ENCODE measurements at places on chromosomes 2 and 18. TPM values are rescaled to one million over a fixed set of nuclear protein-coding genes. Genes with fewer than 3 reads are reported as not detected.

GRCh38 chr2:144834998-144835633 is 315.2 kb upstream of the ZEB2 start:
- H3K4me3 ChIP-seq = peak overlapping the region; percentile 41
- peaks cover 24% of the 10 kb centered on the region for H3K4me1 ChIP-seq
- DNase-seq = peak; percentile 73
- H3K36me3 ChIP-seq = no peaks in the 10 kb centered on the region
- peak overlapping the region; percentile 58 for H3K27ac ChIP-seq

DNA sequence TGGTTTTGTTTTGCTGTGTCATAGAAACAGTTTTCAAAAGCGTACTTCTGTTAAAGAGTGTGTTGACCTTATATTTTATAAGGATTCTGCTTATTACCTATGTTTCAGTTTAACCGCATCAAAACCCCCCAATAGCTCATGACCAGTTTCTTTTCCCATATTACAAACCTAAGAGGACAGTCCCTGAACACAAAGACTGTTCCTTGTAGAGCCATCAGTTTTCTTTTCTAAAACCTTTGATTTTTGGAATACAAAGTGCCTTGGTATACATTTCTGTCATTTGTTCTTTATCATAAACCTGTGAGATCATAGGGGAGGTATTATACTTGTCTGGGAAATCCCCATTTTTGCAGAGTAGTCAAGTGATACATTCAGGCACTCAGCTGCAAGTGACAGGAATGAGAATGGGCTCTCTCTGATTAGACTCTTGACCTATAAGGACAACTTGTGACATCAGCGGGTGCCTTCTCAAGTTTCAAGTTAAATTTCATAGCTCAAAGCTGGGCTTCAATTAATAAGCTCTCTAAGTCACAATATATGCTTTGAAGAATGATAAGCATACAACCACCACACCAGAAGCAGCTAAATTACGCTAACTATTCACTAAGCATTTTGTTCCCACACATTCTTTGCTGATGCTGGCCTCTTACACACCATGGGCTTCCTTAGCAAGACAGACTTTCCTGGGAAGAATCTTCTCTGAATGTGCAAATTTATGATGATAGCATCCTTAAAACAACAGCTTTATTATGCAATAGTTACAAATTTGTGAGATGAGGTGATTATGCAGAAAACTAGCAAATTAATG is 97.5 kb upstream of the CD302 start:
- peaks cover 6% of the 10 kb centered on the region for H3K4me1 ChIP-seq
- no peak overlapping the region for H3K27ac ChIP-seq
- DNase-seq = peak; percentile 38
- no peaks in the 10 kb centered on the region for H3K27me3 ChIP-seq
- H3K4me3 ChIP-seq = no peak overlapping the region
- no peaks in the 10 kb centered on the region for H3K36me3 ChIP-seq

- no peak overlapping the region for H3K4me3 ChIP-seq
- H3K4me1 ChIP-seq = no peaks in the 10 kb centered on the region
- no peaks in the 10 kb centered on the region for H3K27me3 ChIP-seq
- H3K27ac ChIP-seq = no peak overlapping the region
Observed at GRCh38 chr18:39259736-39260135, 1694.1 kb upstream of the CELF4 start.

DNA sequence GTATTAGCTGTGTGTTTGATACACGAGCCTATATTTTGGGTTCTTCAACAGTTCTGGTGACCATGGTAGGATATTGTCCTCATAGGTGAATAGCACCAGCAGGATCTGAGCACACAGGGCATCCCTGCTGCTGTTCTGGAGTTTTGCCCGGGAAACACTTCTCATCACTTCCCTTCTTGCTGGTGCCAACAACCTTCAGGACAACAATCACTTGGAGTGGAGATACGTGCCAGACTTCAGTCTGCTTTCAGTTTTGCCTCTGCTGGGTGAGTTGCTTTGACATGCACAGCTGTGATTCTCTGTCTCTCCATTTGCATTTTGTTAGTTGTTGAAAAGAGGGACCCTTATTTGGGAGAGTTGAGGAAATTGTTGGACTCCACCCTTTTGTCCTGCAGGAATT is 1347.2 kb upstream of the DDX18 start:
- no peak overlapping the region for H3K4me3 ChIP-seq
- H3K27me3 ChIP-seq = no peaks in the 10 kb centered on the region
- H3K27ac ChIP-seq = no peak overlapping the region
- H3K4me1 ChIP-seq = no peaks in the 10 kb centered on the region

DNA sequence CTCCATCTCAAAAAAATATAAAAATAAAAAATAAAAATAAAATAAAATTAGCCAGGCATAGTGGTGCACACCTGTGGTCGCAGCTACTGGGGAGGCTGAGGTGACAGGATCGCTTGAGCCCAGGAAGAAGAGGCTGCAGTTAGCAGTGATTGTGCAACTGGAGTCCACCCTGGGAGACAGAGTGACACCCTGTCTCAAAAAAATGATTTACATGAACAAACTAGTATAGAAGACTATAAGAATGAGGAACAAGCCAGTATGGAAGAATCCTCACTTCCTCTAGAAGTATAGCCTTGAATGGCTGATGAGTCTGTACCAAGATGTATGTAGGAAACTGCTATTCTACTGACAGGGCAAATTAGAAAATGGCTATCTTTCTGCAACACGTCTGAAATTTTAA is 10.9 kb downstream of the YES1 start:
- no peaks in the 10 kb centered on the region for H3K4me1 ChIP-seq
- H3K4me3 ChIP-seq = no peak overlapping the region
- H3K36me3 ChIP-seq = no peaks in the 10 kb centered on the region
- H3K27ac ChIP-seq = no peak overlapping the region
- no peak for DNase-seq

GRCh38 chr2:145344076-145344724 is 824.3 kb upstream of the ZEB2 start:
- peak; percentile 59 for DNase-seq
- H3K4me1 ChIP-seq = no peaks in the 10 kb centered on the region
- H3K4me3 ChIP-seq = no peak overlapping the region
- no peaks in the 10 kb centered on the region for H3K27me3 ChIP-seq

Gene TANC1
- 45.0 TPM for total RNA-seq

DNA sequence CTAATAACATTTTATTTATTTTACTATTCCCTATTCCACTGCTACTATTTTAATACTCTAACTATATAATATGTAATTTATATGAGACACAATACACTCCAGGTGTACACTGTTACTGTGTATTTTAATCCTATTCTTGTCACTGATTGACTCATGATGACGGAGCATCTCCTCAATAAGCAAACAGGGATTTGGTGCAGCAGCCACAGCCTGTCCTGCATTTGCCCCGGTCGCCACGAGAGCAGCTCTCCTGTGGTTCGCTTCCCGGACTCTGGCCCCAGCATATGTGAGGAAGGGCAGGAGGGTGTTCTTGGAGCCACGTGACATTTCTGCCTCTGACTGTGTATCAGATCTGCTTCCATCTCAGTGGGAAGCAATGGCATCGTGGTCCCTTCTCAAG is 74.1 kb upstream of the PXDN start:
- DNase-seq = no peak
- H3K4me3 ChIP-seq = no peak overlapping the region
- peaks cover 28% of the 10 kb centered on the region for H3K4me1 ChIP-seq
- H3K36me3 ChIP-seq = no peaks in the 10 kb centered on the region
- no peak overlapping the region for H3K27ac ChIP-seq

DNA sequence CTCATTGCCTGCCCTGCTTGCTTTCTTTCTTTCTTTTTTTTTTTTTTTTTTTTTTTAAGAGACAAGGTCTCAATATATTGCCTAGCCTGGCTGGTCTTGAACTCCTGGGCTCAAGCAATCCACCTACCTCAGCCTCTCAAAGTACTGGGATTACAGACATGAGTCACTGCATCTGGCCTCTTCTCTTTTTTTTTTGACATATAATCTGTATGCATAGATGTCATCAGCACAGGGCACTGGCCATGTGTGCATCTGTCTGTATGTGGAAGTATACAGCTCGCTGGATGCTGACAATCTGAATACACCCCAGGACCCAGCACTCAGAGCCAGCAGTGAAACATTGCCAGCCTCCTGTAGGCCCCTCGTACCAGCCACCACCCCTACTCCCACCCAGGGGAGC is 49.5 kb downstream of the TFCP2L1 start:
- no peak for DNase-seq
- H3K4me1 ChIP-seq = peaks cover 8% of the 10 kb centered on the region
- no peaks in the 10 kb centered on the region for H3K36me3 ChIP-seq
- H3K4me3 ChIP-seq = no peak overlapping the region
- no peaks in the 10 kb centered on the region for H3K27me3 ChIP-seq

- no peaks in the 10 kb centered on the region for H3K27me3 ChIP-seq
- peak overlapping the region; percentile 70 for H3K4me3 ChIP-seq
- peak overlapping the region; percentile 81 for H3K27ac ChIP-seq
- peaks cover 4% of the 10 kb centered on the region for H3K4me1 ChIP-seq
Observed at GRCh38 chr2:26033270-26033817, 540 bp upstream of the RAB10 start.

Gene HOXD9
- not detected for total RNA-seq

DNA sequence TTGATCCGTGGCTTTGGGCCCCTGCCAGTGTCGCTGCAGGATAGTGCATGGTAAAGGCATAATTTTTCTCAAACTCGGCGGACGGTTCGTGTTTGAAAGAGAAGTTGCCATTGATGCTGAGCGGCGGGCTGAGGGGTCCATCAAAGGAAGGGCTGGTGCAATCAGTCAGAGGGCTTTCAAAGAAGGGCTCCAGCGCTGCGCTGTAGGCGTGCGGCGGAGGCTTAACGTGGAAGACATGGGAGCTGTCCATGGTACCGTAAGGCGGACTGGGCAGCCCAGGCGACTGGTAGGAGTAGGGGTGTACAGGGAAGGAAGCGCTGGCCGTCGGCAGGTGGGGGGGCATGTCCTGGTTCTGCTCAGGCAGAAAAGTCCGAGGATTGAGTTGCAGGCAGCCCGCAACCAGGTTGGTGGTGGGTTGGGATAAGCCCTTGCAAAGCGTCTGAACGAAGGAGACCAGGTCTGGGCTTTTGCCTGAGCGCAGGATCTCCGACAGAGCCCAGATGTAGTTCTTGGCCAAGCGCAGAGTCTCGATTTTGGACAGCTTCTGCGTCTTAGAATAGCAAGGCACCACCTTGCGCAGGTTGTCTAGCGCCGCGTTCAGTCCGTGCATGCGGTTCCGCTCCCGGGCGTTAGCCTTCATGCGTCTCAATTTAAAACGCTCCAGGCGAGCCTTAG is 2.3 kb downstream of the NEUROD1 start:
- no peaks in the 10 kb centered on the region for H3K36me3 ChIP-seq
- peaks cover 7% of the 10 kb centered on the region for H3K4me1 ChIP-seq
- DNase-seq = peak; percentile 73
- H3K4me3 ChIP-seq = no peak overlapping the region
- no peak overlapping the region for H3K27ac ChIP-seq
- H3K27me3 ChIP-seq = peaks cover 72% of the 10 kb centered on the region

DNA sequence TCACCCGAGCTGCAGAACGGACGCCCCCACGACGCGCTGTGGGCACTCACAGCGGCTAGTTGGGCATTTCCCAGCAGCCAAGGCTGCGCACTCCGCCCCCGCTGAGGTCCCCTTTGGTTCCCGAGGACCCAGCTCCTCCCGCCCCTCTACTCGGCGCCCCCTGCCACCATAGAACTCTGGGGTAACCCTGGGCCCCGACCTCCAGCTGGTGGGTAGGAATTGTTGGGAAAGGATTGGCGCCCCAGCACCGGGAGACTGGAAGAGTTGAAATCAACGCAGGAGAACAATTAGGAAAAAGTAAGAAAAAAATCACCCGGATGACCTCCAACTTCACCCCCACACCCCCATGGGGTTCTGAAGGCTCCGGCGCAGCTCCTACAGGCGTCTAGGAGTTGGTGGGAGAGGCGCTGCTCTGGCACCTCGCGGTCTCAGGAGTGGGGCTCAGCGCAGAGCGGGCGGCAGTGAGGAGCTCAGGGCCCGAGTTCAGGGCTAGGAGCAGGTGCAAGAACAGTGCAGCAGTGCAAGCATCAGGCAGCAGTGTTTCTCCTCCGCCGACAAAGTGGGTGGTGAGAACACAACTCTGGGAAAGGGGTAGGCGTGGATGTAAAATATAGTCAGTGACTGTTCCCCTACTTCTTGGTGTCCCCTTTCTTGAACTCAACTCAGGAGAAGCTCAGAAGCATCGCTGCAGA is 14.0 kb downstream of the POU3F3 start:
- peaks cover 15% of the 10 kb centered on the region for H3K4me1 ChIP-seq
- no peak overlapping the region for H3K4me3 ChIP-seq
- no peak for DNase-seq

GRCh38 chr2:159151198-159152127 is 135.0 kb downstream of the WDSUB1 start:
- DNase-seq = no peak
- peaks cover 18% of the 10 kb centered on the region for H3K4me1 ChIP-seq
- H3K4me3 ChIP-seq = no peak overlapping the region

Gene LIPG
- total RNA-seq = 11.0 TPM

Gene TWIST2
- 2.5 TPM for total RNA-seq

GRCh38 chr2:60553495-60554073 is at the start of gene BCL11A:
Gene BCL11A (minus strand): TSS chr2:60553654. CDS start chr2:60553270, 384 bp downstream.
- peaks cover 15% of the 10 kb centered on the region for H3K4me1 ChIP-seq
- H3K4me3 ChIP-seq = peak within 1 kb of the TSS; percentile 91
- no peaks in the 10 kb centered on the region for H3K36me3 ChIP-seq
- peak; percentile 91 for DNase-seq
- H3K27ac ChIP-seq = peak within 1 kb of the TSS; percentile 68
